ENCODE measurements at places on chromosomes 2 and 18.

DNA sequence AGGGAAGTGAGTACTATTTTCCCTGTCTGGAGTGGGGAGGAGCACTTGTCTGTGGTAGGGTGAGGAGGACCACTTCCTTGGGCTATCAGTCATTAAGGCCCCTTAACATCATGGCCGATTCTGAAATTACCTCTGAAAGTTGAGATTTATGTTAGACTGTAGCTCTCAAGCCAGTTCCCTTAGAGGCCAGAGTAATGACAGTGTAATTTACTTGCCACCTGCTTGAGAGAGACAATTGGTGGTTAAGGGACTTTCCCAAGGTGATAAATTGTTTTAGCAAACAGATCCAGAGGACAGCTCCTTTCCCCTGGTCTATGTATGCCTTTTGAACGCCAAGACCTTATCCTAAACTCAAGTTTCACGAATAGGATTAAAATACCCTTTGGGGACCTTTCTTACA is 56.1 kb downstream of the NEDD4L start:
- DNase-seq: no peak

DNA sequence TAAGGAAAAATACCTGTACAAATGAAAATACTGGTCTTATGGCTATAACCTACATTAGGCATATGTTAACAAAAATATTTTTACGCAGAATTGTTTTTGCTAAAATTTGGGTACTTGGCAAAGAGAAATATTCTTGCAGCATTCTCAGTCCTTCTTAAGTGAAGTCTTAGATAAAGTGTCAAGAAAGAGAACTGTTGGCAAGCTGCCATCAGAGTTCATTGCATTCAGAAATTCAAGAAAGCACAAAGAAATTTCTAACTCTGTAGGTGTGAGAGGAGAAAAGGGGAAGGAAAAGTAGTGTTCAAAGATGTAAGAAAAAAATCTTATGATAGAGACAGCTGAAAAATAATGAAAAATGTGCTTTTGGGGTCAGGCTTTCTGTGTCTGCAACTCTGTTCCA is 86.7 kb downstream of the IRS1 start:
- DNase-seq: no peak

DNA sequence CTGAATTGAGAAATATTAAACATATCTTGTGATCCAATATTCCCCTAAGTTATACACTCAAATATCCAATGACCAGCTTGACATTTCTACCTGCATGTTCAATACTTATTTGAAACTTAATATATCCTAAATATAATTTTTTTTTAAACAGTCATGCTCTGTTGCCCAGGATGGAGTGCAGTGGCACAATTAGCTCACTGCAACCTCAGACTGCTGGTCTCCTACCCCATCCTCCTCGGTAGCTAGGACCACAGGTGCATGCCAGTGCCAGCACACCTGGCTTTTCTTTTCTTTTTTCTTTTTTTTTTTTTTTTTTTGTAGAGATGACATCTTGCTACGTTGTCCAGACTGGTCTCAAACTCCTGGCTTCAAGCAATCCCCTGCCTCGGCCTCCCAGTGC is 4.2 kb downstream of the KYNU start:
- DNase-seq: no peak

DNA sequence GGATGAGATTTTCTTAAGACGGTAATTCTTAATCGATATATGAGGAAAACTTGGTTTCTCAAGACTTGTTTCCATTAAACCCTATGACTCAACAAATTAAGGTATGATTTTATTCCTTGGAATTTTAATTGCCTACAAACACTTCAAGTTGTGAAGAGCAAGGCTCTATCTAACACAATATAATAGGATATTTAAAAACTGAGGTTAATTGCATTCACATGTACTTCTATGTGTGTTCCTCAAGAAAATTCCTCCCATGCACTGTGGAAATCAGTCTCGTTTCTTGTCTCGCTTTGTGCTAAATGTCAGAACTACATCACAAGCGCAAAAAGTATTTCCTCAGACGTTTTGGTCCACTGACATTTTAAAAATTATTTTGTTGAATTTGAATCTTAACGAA is 109.6 kb upstream of the UNC80 start:
- no peak for DNase-seq

GRCh38 chr18:62602706-62603105 is 79.9 kb downstream of the ZCCHC2 start:
- DNase-seq: no peak

GRCh38 chr18:54359233-54359632 is 1.5 kb downstream of the C18orf54 start:
- DNase-seq: no peak

DNA sequence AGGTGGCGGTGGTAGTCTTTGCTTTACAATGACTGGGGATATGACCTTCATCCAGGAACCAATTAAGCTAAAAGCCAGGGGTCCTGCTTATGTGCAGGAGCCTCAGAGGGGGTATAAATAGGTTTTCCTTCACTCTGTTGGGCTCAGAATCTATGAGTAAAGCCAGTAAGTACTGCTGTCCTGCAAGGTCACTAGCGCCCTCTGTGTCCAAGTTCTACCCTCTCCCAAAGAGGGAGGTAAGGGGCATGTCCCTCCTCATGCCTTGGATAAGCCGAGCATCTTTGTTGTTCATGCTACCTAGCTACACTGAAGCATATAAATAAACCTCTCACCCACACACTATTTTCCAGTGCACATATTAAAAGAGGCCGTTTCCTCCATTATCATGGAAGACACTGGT is 79.4 kb downstream of the SPRED2 start:
- DNase-seq: no peak

GRCh38 chr2:12223732-12224131 is 477.3 kb downstream of the LPIN1 start:
- DNase-seq: no peak

- no peak for DNase-seq
These were observed 535.6 kb downstream of the THSD7B start for GRCh38 chr2:137300987-137301386.

- no peak for DNase-seq
These were observed 47.7 kb downstream of the TMEM182 start for GRCh38 chr2:102809291-102810189.

DNA sequence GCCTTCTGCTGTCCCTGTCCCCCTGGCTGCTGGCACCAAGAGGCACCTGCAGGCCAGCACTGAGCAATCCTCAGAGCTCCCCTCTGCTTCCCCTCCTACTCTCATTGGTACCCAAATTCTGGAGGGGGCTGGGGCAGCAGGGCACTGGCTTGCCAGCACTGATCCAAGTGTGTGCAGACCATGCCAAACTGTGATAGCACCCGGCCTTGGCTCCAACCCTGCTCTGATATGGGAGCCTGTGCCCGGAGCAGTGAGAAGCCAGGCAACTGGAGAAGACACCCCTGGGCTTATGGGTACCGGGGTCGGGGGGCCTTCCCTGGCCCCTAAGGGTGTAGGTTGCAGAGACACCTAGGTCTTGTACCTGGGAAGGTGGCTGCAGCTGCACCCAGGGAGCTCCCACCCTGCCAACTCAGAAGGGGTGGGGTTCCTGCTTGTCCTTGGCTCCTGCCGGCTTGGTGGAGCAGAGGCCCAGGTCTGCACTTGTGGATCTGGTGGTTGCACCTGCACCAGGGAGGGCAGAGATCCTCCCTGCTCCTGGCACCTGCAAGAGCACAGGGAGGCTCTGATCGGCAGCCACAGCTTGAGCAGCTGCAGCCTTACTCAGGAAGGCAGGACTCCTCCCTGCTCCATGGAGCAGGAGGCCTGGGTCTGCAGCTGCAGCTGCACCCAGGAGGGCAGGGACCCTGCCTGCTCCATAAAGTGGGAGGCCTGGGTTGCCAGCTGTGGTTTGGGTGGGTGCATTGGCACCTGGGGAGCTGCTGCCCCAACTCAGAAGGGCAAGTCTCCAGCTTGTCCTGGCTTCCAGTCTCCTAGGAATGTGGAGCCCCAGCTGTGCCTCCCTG is 96.3 kb downstream of the BCL2L11 start:
- no peak for DNase-seq

- no peak for DNase-seq
These were observed 78.6 kb downstream of the RFTN2 start for GRCh38 chr2:197596766-197597165.

DNA sequence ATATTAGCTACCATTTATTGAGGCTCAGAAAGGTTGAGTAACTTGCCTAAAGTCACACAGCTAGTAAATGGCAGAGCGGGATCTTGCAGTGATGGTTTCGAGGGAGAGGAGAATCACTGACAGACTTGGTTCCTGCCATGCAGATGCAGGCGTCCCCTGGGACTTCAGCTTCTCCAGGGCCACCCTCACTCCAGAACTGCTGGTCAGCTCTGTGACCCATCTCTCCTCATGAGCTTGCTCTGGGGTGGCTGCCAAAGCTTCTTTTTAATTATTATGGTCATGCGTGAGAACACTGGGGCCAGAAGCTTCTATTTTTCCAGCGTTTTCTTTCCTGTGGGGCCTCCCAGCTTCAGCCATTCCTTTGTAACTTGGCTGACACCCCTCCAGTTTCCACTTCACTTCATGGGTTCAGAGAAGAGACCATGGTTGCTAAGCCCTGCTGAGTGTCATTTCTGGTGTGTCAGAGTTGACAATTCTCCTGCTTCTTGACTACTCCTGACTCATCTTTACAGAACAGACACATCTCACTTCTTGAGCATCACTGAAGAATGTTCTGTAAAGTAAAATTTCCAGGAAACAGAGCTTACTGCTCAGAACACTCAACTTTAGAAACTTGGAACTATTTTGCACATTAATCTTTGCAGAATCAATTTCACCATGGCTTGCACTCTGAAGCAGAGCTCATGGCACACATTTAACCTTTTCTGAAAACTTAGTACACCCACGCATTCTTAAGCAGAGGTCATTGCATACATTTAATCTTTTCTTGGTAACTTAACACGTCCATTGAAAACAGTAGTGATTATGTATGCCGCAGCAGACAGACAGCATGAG is 70.4 kb downstream of the IL1R2 start:
- DNase-seq: no peak

DNA sequence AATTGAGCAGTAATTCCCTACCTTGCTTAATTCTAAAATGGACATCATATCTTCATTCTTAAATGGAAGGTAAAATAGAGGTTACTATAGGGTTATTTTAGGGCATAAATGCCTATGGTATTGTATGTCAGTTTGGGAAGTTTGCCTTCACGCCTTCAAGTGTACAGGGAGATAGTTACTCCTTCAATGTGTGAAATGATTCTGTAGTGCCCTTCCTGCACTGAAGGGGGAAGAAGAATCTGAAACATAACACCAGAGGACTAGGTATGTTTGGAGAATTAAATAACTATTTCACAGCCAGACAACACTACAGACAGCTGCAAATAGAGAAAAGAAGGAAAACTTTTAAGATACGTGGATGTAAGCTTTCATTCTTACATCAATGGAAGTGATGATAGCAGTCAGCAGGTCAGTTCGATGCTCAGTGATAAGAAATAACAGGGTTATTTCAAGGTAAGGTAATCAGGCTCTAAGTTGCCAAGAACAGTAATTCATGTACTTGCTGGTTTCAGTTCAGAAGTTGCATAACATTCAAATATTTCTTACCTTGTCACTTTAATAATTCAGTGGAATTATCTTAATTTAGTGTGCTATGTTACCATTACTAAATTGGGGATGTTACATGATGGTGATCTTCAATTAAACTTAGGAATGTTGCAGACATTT is 4.0 kb downstream of the PKP4 start:
- DNase-seq: no peak

DNA sequence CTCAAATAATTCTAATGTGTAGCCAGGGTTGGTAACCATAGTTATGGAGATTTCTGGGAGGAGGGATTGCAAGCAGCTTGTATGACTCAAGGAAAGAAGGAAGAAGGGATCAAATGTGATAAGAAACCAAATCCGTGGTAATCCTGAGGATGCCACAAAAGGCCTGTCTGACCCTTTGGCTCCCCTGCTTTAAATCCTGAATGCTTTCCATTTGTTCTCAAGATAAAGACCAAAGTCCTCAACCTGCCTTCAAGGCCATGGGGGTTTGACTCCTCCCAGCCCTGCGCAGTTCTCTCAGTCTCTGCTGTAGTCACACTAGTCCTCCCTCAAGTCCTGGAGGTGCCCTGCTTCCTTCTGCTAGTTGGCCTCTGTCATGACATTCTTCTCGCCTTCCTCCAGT is 74.0 kb downstream of the SUMO1 start:
- DNase-seq: no peak

DNA sequence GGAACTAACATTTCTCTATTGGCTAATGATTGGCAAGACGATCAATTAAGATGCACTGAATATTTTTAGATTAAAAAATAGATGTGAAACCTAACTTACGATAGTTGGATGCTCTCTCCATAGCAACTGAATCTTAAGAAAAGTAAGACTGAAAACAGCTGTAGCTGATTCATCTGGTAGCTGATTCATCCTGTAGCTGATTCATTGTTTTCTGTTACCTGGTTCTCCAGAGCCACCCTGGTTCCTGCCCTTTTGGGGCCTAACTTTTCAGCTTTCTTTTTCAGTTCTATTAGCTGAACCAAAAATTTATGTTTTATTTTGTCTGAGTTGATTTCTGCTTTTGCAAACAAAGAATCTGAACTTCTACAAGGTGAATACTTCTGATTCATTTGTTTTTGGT is 22.7 kb upstream of the SPR start:
- DNase-seq: no peak

GRCh38 chr2:1716441-1716840 is 27.9 kb downstream of the PXDN start:
- no peak for DNase-seq

- DNase-seq: no peak
These were observed 15.0 kb upstream of the ACTR2 start for GRCh38 chr2:65212619-65213018.

DNA sequence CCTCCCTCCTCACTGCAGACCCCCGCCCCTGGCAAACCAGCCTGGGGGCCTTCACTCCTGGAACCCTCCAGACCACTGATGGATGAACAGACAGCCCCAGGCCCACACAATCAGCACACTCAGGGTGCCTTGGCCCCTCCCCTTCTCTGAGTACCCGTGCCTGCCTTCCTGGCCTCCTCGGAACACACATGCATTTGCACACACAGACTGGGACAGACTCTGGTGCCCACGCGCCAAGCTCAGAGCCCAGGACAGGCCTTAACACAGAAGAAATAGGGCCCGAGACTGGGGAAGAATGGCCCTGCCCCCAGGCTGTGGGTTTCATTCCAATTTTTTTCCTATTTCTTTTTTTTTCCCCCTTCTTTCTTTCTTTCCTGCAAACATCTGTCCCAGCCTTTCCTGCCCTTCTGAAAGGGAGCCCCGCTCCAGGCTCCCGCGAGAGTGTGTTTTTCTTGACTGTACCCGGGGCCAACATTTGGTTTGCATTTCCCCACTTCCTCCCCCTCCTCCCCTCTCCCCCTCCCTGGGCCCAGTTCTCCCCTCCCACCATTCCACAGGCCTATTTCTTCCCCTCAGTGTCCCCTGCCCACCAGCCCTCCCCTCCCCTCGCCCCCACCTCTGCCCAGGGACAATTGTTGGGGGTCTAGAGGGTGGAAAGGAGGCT is 618 bp upstream of the TNS1 start:
- no peak for DNase-seq

- DNase-seq: no peak
These were observed 89.5 kb upstream of the DPP10 start for GRCh38 chr2:114352988-114353387.

GRCh38 chr2:237725661-237726060 is 72.9 kb upstream of the RBM44 start:
- DNase-seq: no peak

DNA sequence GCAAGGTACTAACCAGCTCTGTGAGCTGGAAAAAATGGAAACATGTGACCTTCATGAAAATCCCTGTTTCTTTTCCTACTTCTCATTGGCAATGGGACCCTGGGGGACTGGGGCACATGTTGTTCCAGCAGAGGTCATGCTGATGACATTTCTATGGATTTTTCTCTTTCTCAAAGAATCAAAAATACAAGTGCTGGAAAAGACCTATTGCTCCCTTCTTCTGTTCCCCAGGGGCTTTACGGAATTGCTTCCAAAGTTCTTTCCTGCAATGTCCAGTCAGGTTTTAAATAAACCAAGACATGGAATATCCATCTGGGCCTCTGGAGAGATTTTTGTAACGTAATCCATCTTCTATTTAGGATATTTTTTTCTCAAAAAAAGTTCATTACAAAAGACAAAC is 1006.1 kb upstream of the CELF4 start:
- no peak for DNase-seq

Data from stimulated activated CD4-positive, alpha-beta T cell treated with anti-CD3 and anti-CD28 coated beads, Interleukin-4, amount 100 ng/mL, for 4 hours (primary cell).